ENCODE measurements at places on chromosomes 11 and 22.

DNA sequence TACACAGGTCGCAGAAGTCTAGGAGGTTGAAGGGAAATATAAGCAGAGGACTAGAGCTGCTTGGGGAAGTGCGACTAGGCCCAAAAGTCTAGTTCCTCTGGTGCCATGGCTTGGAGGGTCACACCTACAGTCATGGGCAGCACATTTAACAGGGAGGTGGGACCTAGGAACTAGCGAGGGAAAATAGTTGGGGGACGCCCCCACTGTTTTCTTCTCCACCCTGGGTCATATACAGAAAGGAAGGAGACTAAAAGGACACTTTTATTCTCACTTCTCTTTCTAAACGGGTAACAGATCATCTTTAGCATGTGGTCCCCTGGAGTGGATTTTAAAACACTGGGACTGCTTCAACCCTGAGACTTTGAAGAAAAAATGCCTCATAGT lies 16.6 kb downstream of the APIP start:
- no peak for DNase-seq

DNA sequence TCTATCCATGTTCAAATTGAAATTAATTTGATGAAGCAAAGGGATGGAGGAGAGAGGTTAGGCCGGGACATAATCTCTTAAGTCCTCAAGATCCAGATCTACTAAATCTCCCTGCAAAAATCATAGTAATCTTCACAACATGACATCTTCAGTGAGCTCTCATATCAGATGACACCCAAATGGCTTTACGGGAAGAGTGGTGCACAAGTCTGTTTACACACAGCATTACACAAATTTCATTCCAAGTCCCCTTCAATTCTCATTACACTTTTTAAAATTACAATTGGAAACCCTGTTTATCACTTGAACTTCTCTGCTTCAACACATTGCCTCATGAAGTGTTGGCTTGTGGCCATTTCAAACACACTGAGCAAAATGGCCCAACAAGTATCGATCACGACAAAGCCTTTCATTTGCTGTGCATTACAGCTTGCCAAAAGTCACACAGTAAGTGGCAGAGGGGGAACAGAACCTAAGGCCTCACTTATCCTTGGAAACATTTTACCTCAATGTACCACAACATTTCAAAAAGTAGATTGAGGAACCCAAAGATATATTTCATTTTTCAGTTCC lies 17.9 kb upstream of the TPH1 start:
- DNase-seq: peak; percentile 55

DNA sequence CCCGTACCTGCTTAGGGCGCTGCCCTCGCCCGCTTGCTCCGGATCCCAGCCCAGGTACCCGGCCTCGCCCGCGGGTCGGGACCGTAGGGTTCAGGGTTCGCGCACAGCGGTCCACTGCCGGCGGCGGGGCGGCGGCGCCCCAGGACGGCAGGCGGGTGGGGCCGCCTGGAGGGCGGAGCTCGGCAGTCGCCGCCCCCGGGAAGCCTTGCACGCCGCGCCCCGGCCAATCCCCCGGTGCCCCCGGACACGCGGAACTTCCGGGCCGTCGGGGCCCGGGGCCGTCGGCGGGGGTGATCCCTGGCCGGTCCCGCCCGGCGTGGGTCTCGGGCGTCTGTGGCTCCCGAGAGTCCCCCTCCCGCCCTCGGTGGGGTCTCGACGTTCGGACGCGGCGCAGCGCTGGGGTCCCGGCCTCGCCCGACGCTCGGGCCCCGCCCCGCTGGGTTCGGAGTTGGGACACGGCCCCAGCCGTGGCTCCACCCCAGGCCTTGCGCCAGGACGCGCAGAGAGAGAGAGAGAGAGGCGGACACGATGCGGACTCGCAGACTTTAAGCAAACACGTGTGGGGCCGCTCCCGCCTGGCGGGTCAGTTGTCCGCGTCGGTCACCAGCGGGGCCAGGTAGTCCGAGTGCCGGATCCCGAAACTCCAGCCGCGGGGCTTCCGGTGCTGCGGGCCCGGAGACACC lies at the start of gene TYMP:
TSS of gene TYMP (minus strand) at position 116 of the 683 bp plus-strand sequence. CDS start 303 bp downstream, outside the sequence.
- DNase-seq: no peak

- no peak for DNase-seq
Measured at GRCh38 chr22:43567691-43568324, 156.0 kb downstream of the MPPED1 start.

DNA sequence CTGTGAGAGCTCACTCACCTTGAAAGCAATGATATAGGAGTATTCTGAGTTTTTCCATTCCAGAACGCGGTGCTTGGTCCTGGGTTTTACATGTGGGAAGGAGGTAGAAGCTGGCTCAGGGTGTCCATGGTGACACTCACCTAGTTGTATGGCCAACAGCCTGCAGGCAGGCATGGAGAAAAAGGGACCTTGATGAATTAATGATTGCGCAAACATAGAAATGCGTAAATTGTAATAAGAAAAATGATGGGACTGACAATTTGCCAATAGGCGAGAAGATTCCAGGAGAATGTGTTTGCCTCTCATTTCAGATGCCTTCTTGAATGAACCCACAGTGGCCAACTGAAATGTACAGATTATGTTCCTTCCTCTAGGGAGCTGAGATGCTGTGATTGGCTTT lies 53.4 kb upstream of the MYO18B start:
- DNase-seq: no peak

DNA sequence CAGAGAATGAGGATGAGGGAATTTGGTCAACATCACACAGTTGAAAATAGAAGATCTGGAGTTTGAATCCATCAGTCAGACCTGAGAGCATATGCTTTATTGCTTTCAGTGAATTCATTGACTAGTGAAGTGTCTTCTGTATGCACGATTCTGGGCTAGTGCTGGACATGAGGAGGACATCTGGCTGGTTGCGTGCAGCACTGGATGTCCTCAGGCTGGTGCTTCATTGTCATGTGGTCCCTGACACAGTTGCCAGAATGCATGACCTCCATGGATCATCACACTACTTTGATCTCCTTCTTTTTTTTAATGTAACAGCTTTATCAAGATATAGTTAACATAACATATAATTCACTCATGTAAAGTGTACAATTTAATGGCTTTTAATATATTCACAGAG lies 44.5 kb upstream of the MMP7 start:
- no peak for DNase-seq

GRCh38 chr11:102577723-102578122 lies 47.2 kb upstream of the MMP7 start:
- no peak for DNase-seq

DNA sequence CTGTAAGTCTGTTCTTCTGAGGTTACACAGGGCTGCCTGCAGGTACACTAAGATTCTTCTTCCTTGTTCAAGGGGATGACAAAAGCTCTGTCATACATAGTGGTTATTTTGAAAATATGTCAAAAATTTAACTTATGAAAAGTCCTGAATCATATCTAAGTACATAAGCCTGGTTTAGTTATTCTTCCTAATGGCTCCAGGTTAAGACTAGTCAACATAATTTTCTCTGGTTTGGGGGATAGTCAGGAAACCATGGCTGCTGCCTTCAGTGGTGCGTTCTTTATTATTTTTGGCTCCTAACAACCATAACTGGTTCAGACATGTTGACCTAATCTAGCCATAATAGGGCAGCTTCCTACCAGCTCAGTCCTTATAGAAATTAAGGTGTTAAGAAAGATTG lies 257.4 kb upstream of the DDI1 start:
- no peak for DNase-seq

GRCh38 chr11:2432628-2433071 lies 11.7 kb downstream of the TRPM5 start:
- no peak for DNase-seq

DNA sequence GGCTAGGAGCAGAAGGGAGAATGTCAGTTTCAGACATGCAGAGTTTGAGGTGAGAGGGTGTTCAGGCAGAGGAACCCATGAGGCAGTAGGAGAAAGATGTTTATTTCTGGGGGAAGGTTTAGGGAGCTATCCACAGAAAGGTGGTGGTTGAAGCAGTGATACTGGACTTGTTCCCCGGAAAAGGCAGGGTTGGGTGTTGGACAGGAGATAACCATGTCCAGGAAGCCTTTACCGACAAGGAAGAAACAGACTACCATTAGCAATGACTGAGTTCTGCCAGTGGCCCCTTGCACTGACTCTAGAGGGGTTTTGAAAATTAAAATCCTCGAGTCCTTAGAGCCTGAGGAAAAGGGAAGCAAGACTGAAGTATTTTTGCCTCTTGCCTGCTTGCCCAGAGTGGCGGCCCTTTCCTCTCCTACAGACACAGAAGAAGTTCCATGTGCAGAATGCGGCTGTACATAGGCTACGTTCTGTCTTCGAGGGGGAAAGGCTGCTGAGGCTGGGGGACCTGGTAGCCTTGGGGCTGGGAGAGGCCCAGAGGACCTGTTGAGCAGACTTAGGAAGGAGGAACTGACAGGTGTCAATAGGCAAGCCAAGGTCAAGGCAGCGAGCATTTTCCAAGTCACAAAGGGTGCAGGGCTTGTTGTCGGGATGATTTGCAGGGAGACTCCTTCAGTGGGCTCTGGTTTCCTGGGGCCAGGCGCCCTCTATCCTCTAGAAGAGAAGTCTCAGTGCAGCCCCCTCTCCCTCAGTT lies 146.7 kb downstream of the LDLRAD3 start:
- no peak for DNase-seq

GRCh38 chr11:34644669-34645406 lies 23.9 kb downstream of the EHF start:
- no peak for DNase-seq

GRCh38 chr22:49689255-49689770 lies 138.4 kb downstream of the BRD1 start:
- no peak for DNase-seq

DNA sequence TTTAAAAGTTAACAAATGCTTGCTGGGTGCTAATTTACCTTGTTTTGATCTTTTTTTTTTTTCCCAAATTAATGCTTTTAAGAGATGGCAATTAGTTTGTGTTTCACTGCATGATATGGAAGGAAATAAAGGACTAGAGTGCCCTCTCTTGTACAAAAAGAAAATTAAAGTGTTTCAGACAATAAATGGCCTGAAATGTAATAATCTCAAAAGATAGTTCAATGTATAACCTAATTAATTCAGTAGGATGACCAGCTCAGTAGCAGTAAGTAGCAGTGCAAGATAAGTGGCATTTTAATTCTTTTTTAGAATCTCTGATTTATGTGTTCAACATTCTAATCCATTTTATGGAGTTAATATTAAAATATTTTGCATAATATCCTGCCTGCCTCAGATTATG lies 39.9 kb upstream of the MYO18B start:
- no peak for DNase-seq

GRCh38 chr11:113547739-113548138 lies 72.5 kb upstream of the DRD2 start:
- no peak for DNase-seq

GRCh38 chr22:27197052-27197451 lies 539.7 kb downstream of the MIAT start:
- DNase-seq: no peak

DNA sequence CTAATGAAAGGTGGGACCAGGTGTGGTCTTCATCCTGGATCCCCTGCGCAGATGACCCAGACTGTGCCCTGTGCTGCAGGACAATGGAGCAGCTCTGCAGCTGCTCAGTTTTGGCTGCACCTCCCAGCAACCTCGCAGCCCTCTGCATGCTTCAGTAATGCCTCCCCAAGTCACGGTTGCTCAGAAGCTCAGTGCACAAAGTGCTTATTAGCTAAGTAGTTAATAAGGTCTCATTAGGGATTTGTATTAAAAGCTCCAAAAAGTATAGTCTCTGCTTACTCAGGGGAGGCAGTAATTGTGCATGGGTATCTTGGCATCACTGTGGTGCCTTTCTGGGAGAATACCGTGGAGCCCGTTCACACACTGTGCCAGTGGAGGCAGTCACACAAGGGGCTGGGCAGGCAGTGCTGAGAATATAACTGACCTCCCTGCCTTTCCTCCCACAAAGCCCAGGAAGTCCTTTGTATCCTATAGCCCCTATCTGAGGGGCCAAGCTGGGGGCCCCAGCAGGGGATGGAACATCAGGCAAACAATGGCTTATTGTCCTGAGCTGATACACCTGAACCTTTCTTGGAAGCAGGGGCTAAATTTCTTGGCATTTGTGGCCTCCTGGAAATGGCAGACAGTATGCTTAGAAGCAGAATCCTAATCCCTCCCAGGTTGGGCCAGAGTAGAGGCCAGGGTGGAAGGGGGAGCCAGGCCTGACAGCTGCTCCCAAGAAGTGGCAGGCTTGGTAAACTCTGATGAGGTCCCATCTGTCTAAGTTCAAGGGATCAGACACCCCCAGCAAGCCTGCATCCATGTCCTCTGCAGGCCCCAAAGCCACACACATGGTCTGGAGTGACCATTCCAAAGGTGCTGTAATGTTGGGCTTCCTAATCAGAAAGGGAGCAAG lies 125.5 kb upstream of the PARVA start:
- no peak for DNase-seq

DNA sequence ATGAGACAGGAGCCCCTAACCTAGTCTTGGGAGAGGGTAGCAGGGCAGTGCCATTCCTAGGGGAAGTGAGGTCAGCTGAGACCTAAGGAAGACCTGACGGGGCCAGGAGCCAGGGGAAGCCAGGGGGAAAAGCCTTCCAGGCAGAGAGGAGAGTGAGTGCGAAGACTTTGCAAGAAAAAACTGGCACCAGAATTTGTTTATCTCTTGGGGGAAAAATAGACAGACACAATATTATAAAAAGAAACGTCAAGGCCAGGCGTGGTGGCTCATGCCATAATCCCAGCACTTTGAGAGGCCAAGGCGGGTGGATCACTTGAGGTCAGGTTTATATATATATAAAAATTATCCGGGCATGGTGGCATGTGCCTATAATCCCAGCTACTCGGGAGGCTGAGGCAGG lies 26.9 kb upstream of the TESMIN start:
- DNase-seq: no peak

GRCh38 chr11:133978794-133979193 lies 22.0 kb upstream of the IGSF9B start:
- no peak for DNase-seq

DNA sequence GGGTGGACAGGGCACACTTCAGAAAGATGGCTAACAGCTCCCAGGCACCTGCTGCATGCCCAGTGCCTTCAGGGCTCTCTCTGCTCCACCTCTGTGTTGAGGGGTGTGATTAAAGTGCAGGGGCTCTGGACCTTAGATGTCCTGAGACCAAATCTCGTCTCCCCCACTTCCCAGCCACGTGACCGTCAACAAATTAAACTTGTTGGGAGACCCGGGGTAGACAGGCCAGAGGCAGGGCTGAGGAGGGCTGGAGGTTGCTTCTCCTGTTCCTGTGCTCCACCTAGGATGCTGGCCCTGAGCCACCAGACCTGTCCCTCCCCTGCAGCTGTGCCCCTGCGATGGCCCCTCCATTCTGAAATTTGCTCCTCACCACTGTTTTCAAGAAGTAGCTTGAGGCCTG lies 17.0 kb downstream of the NPTXR start:
- no peak for DNase-seq

GRCh38 chr22:46769191-46769675 lies 6.8 kb downstream of the TBC1D22A start:
- DNase-seq: peak; percentile 87

GRCh38 chr22:19371893-19372292 lies 59.6 kb downstream of the HIRA start:
- DNase-seq: no peak

- DNase-seq: no peak
Measured at GRCh38 chr11:116053548-116053919, 549.3 kb upstream of the CADM1 start.

DNA sequence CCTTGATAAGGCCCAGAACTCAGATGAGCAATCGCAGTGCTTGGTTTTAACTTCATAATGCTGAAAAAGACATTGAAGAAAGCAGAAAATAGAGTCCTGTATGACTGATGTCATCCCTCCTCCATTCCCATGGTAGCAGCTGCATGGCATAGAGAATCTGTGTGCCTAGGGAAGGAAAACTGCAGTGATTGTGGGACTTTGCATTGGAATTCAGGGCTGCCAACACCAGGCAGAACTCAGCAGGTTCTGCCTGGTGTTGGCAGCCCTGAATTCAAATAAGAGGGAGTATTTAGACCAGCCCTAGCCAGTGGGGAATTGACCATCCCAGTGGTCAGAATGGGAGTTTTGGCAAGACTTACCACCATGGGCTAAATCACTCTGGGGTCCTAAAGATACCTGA lies 1016.0 kb downstream of the FAM181B start:
- DNase-seq: no peak
